ENCODE measurements at places on chromosomes 4 and X.

DNA sequence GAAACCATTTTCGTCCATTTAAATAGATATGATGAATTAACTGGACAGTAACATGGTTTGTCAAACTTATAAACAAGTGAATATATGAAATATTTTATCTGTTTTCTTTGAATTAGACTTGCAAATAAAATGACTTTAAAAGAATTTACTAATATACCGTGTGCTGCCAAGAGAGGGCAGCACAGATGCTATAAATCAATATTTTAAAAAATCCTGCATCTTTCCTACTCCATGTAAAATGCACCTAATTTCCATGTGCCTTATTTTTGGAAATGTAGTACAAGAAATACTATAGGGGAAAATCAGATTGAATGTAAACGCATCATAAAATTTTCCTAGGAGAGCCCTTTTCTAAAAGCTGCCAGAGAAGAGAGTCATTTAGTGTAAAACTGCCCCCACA, 62.2 kb downstream of the PRKX start:
- no peak for DNase-seq

DNA sequence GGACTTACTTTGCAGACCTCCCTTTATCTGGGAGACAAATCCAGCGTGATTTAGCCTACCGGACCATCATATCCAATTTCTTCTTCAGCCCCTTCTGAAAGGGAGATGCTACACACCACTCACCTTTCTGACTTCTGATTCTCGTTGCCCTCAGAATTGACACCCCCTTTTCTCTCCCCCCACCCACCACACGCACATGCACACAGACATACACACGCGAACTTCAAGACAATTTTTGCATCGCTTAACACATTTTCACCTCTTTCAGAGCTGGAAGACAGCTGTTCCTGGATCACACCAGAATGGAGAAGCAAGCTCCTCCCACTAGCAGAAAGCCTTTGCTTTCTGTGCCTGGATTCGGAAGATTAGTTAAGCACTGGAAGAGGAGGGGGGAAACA, 1.0 kb upstream of the SNCA start:
- DNase-seq, result no peak

DNA sequence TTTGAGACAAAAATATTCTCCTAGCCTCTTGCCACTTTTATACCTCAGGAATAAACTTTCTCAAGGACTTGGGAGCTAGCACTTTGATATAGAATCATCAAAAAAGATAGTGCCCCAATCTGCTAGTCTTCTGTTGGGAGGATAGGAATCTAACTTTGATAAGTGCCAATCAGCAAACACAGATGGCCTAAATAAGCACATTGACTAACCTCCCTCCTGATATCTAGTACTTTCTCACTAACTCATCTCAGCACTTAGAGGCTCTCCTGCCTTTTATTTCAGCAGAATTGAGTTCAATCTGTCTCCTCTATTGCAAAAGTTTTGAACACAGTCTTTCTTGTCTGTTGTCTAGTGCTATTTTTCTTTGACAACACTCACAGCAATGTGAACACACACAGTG, 798.4 kb upstream of the FTHL17 start:
- no peak for DNase-seq

DNA sequence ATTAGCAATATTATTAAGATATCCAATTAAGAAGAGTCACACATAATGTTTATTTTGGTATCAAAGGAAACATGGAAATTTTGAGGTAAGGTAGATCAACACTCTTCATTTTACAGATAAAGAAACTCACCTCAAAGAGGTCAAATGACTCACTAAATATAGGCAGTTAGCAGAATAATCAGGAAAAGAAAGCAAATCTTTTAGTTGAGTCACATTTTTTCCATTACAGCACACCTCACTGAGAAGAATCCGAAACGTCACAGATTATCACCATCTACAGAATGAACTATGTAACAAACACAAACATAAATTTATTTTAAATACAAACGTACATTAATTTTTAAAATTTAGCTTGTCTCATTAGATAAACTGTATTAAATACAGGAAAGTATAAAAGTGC, 70.1 kb downstream of the TMEM47 start:
- no peak for DNase-seq

DNA sequence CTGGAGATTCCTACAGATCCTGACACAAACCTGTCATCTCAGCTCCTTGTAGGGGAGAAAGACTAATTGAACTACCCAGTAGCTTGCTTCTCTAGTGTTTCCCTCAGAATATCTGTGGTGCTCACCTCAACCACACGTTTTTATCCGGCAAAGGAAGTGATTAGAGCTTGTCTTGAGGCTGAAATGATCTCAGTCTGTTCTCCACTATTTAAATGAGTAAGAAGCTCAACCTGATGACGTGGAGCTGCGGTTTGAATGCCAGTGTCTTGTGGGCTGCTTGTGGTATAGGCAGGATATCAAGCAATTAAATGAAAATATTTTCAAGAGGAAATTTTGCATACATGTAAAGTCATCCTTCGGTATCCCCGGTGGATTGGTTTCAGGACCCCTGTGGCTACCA, 270.2 kb downstream of the TLL1 start:
- DNase-seq, result no peak
